Stimulated activated CD4-positive, alpha-beta T cell treated with anti-CD3 and anti-CD28 coated beads, Interleukin-12 subunit alpha, Interleukin-12 subunit beta, amount 100 ng/mL, for 24 hours (primary cell): ENCODE measurements at places on chromosomes 2 and 18.

DNA sequence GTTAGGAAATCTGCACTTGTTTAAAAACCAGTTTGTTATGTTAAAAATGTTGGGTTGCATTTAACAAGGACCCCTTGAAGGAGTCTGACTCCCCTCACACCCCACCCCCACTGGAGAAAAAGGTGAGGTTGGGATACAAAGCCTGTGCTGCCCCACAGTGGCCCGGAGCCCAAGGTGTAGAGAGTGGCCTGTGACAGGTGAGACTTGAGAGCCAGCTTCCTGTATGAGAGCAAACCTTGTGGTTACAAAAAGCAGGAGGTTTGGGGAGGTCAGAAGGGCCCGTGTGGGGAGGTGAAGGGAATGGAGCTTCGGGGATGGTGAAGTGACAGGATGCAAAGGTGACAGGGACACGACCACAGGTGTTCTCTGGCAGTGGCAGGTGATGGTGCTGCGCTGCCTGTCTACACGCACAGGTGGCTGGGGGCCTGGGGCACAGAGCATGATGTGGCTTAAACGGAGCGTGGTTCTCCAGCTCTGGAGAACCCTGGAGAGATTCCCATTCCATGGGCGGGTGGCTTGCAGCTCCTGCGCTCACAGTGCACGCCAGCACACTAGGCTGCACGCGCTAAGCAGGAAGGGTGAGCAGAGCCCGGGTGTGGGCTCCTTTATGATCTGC lies 29.0 kb downstream of the IMPA2 start:
- DNase-seq = no peak

DNA sequence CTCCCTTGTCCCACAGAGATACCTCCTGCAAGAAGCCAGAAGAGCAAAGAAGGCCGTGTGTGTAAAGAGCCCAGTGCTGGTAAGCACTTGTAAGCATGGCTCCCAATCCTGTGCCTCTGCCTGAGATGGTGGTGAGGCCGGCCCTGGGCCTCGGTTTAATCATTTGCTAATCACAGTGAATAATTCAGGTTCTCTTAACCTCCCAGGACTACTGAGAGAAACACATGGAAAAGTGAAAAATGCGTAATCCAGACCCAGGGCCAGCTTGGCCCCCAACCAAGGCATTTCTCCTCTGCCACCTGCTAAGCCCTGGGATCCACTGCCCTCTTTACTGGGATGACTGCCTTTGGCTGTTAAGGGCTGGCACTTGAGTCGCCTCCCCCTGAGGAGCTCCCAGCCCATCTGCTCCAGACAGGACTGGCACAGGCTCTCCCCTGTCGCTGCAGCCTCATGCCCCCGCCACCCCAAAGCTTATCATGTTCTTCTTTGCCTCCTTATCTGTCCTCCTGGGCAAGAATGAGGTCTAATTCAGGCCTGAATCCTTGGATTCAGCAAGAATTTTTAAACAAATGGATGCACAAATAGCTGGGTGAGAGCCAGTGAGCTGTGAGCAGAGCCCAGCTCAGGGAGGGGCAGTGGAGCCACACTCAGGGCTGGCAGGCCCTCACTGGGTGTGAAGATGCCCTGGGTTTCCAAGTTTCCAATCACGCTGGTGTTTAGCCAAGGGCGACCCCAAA lies 193.9 kb upstream of the HS6ST1 start:
- DNase-seq = no peak

DNA sequence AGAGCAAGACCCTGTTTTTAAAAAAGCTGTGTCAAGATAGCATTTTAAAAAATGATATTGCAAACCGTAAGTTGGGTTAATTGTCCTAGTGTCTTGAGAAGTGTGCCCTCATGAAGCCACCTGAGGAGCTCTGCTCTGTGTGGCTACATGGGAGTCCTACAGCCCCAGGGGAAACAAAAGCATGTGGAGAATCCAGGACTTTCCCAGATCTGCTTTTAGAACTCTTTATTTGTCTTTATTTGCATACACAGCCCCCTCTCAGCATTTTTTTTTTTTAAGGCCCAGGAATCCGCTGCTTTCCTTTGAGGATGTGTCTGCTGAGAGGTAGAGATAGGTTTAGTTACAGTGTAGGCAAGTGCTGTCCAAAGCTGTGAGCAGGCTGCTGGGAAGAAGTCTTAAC lies 219.2 kb downstream of the FHOD3 start:
- no peak for DNase-seq

GRCh38 chr2:96262306-96262705 lies 3.5 kb downstream of the TMEM127 start:
- DNase-seq = no peak

DNA sequence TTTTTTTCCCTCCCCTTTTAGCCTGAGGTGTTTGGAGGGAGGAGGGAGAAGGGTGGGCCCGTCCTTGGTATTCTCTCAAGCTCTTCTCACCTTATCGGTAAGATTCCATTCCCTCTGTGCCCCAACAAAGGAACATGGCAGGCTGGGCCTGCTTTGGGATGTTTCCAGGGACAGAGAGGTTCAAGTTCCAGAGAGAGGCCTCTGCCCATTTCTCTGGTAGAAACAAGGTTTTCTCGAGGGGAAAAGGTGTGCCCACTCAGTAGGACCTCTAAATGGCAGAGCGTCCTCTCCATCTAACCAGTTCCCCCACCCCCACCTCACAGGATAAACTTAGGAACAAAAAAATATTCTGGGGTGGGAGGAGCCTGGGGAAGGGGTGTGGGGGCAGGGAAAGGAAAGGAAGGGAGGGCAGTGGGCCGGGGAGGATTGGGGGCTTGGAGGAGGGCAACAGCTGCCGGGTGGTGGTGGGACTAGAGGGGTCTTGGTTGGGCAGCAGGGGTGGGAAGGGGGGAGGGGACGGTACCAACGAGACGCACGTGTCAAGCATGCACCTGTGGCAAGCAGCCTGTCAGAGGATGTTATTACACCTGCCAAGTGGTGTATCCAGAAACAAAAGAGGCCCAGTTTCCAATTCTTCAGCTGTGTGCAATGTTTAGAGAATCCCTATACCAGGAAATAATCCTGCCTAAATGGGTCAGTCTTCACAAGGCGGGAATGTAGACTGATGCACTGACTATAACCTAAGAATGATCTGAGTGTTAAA lies 2.1 kb downstream of the PCBP1 start:
- DNase-seq = peak; percentile 46

- DNase-seq = no peak
Observed at GRCh38 chr2:120320318-120320851, 25.6 kb upstream of the INHBB start.

- no peak for DNase-seq
Observed at GRCh38 chr2:233593201-233593600, 24.2 kb upstream of the UGT1A8 start.

- DNase-seq = no peak
Observed at GRCh38 chr2:176187899-176188773, at the start of gene HOXD1. Gene HOXD1, plus strand, starts transcription at chr2:176188668. Its CDS starts 134 bp downstream, at chr2:176188802.

DNA sequence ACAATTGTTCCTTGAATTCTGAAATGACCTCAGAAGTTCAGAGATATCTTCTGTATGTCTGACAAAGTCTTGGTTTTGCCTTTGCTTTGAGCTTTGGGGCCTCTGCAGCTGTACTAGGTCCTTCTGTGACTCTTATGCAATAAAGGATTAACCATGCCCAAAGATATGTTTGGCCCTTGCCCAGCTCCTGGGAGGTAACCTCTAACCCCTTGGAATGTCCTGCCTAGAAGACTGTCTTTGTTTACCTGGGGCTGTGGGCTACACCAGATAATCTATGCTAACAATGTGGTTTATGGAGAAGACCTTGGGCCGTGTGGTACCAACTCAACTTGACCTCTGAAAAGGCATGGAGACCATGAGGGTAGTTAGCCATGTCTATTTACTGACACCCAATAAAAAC lies 140.9 kb upstream of the CAPN13 start:
- no peak for DNase-seq

DNA sequence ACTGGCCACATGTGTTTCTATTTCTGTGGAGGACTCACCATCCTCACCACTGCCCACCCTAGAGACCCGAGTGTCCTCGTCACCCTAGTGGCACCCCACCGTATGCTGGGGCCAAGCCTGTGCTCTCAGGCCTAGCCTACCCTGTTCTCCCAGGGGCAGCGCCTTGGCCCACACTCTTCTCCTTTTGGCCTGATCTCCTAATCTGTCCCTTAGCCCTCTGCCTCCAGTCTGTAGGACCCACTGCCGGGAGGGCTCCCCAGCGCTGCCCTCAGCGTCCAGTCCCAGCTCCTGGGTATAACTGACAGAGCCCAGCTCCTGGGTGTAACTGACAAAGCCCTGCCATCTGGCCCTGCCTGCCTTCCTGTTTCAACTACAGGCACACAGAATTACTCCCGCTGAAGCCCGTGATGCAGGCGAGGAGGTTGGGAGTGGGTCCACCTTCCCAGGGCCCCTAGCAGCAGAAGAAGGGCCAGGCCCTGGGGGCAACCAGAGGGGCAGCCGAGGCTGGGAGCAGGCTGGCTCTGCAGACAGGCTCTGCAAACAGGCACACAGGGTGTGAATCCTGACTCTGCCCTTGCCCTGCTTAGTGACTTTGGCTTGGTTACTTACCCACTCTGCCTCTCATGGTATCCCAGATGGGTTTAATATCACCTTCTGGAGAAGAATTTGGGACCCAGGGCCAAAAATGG lies 25.6 kb upstream of the PTMA start:
- no peak for DNase-seq

- DNase-seq = peak; percentile 31
Observed at GRCh38 chr18:62523631-62524439, 1.0 kb downstream of the ZCCHC2 start.
